ENCODE measurements at places on chromosomes 4 and X. TPM values are rescaled to one million over a fixed set of nuclear protein-coding genes. Genes with fewer than 3 reads are reported as not detected.

AIFM1 gene
- total RNA-seq: 25.8 TPM

PRSS12 gene
- total RNA-seq: not detected

VCX3A gene
- total RNA-seq: not detected

FGG gene
- total RNA-seq: not detected

NAP1L3 gene
- total RNA-seq: not detected

GIMD1 gene
- not detected for total RNA-seq

TMEM47 gene
- total RNA-seq: not detected

TGIF2LX gene
- not detected for total RNA-seq

FRMPD3 gene
- 6.4 TPM for total RNA-seq

F9 gene
- total RNA-seq: not detected

TEX13D gene
- 2.0 TPM for total RNA-seq

CPZ gene
- total RNA-seq: not detected

MAGEA8 gene
- total RNA-seq: not detected

BEX1 gene
- not detected for total RNA-seq

ATOH1 gene
- not detected for total RNA-seq

NHS gene
- total RNA-seq: not detected

TEX13C gene
- not detected for total RNA-seq

F8A3 gene
- total RNA-seq: 4.5 TPM

MPP1 gene
- 10.7 TPM for total RNA-seq

NKX3-2 gene
- not detected for total RNA-seq

TRIM60 gene
- total RNA-seq: not detected

APLN gene
- not detected for total RNA-seq

KLHL34 gene
- total RNA-seq: not detected

CENPU gene
- 18.5 TPM for total RNA-seq

MRPL1 gene
- total RNA-seq: 13.5 TPM

KLKB1 gene
- 1.9 TPM for total RNA-seq

CHIC2 gene
- 116 TPM for total RNA-seq

CYBB gene
- total RNA-seq: 14.4 TPM

SCML2 gene
- total RNA-seq: not detected

TRAM1L1 gene
- not detected for total RNA-seq

SOWAHB gene
- total RNA-seq: not detected

SPATA18 gene
- total RNA-seq: not detected

GATA1 gene
- total RNA-seq: not detected

ZNF595 gene
- total RNA-seq: 39.1 TPM

PLAC8 gene
- not detected for total RNA-seq

MAGEA4 gene
- total RNA-seq: not detected

ETDA gene
- total RNA-seq: not detected

FRG2 gene
- not detected for total RNA-seq

KCND1 gene
- 2.6 TPM for total RNA-seq

EXOC1L gene
- not detected for total RNA-seq

NXF2 gene
- not detected for total RNA-seq

PAGE1 gene
- not detected for total RNA-seq
